Muscle of back (tissue), 13 donors: ENCODE measurements at places on chromosomes 3 and 15.

DNA sequence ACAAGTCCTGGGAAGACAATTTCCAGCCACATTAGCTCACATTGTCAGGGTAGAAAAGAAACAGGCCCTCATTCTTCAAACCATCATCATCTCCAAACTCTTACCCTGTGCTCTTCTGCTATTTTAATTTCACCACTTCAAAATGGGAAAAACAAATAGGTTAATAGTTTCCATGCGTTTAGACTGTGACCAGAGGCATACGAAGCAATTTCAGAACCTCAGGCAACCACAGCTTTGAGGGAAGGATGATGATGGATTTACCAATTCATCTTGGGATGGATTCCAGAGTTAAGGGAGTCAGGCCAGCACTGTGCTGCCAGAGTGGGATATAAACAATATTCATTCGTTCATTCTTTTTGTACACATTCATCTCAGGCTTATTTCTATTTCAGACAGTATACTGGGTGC lies 307.8 kb upstream of the TPRG1 start:
- peak; percentile 49 for DNase-seq

- no peak for DNase-seq
These were observed 16.1 kb downstream of the ALDH1A3 start for GRCh38 chr15:100895721-100896120.

- DNase-seq, result peak; percentile 14
These were observed 23.2 kb downstream of the CYP8B1 start for GRCh38 chr3:42852441-42852840.

- no peak for DNase-seq
These were observed 155.9 kb downstream of the GMNC start for GRCh38 chr3:190706582-190706981.

DNA sequence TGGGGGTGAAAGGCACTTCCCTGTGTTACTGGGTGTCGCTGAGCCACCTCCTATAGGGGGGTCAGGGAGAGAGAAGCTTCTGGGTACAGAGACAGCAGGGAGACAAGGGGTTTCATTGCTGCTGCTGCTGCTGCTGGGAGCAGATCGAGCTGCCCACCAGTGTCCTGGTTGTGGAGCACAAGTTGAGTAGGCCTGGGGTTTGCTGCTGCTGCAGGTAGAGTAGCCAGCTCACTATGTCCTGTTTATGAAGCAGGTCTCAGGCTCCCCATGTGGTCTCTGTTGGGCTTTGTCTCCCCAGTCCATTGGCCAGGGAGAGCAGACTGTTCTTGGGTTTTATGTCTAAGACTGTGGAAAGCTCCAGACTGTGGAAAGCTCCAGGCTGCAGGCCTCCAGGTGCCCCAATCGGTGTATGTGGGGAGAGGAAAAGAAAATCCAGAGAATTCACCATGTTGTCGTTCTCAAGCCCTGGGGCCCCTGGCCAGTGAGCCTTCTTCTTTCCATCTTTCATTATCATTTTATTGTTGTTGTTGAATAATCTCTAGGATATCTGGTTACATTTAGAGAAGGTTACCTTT lies 157.8 kb downstream of the ADAMTS17 start:
- DNase-seq, result no peak

GRCh38 chr3:39170461-39170860 lies 17.1 kb upstream of the CSRNP1 start:
- DNase-seq, result no peak

DNA sequence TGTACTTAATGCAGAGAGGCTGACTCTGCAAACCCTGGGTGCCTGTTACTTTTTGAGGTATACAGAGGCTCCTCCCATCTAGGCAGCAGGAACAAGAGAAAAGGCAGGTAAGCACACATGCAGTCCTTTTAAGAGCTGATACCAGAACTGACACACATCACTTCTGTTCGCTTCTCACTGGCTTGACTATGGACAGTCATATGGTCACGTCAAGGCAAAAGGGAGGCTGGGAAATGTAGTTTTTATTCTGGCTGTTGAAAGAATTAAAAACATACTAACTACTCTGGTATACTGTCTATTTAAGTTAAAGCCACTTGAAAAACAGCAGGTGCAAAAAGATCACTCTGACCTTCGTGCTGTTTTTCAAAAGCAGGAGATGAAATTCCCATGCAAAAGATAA lies 218.3 kb downstream of the CTNNB1 start:
- no peak for DNase-seq

- peak; percentile 66 for DNase-seq
These were observed 77.7 kb downstream of the CBLB start for GRCh38 chr3:105791131-105791530.

GRCh38 chr3:12349895-12350811 lies 61.3 kb downstream of the PPARG start:
- no peak for DNase-seq

- DNase-seq, result no peak
These were observed 1417.0 kb upstream of the ALCAM start for GRCh38 chr3:103949693-103950092.

DNA sequence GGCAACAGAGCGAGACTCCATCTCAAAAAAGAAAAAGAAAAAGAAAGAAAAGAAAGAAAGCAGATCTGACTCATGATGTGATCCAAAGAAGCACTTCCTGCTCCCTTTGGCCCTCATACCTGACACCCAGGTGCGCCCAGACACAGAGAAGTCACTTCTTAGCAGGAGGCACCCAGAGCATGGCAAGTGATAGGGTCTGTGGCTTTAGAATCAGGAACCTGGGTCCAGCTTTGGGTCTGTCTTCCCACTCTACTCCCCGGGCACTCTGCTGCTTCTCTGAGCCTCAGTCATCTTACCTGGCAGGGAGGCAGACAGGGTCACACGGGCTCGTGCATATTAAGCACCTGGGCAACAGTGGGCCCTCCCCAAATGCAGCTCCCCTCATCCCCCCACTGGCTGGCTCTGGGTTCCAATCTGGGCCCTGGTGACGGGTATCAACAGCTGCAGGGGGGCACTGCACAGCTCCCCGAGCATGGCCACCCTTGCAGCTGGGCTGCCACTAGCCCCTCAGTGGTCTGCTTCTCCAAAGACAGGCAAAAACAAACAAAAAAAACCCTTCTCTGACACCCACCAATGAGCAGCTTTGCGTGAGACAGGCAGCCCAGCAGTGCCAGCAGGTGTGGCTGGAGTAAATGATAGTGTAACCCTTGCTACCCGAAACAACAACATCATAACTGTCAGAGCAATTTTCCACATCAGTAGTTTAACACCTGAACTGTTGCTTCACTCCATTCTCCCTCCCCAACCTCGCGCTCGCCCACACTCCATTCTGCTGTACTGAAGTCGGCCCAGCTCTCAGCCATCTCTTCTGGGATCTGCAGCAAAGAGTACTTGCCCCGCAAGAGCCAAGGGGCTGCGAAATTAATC lies 99.8 kb downstream of the MEGF11 start:
- no peak for DNase-seq

GRCh38 chr15:77624868-77625267 lies 7.8 kb downstream of the LINGO1 start:
- no peak for DNase-seq

- no peak for DNase-seq
These were observed 29.3 kb upstream of the SLCO3A1 start for GRCh38 chr15:91824256-91824655.

GRCh38 chr15:69666921-69667811 lies 214.5 kb downstream of the RPLP1 start:
- no peak for DNase-seq

DNA sequence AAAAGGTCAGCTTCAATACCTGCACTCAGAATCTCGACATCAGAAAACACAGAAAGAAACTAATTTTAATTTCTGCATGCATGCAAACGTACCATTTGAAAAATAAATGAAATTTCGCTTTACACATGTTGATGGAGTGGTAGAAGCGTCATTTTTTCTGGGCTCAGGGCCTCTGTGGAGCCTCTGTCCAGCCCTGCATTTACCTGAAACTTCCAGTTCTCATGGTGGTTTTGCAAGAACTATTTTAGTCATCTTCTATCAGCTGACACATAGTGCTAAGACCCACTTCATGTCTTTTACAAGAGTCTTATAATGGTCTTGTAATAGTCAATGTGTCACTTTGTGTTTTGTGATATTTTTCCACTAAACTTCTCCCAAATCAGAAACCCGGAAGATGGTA lies 5.3 kb downstream of the KY start:
- no peak for DNase-seq

DNA sequence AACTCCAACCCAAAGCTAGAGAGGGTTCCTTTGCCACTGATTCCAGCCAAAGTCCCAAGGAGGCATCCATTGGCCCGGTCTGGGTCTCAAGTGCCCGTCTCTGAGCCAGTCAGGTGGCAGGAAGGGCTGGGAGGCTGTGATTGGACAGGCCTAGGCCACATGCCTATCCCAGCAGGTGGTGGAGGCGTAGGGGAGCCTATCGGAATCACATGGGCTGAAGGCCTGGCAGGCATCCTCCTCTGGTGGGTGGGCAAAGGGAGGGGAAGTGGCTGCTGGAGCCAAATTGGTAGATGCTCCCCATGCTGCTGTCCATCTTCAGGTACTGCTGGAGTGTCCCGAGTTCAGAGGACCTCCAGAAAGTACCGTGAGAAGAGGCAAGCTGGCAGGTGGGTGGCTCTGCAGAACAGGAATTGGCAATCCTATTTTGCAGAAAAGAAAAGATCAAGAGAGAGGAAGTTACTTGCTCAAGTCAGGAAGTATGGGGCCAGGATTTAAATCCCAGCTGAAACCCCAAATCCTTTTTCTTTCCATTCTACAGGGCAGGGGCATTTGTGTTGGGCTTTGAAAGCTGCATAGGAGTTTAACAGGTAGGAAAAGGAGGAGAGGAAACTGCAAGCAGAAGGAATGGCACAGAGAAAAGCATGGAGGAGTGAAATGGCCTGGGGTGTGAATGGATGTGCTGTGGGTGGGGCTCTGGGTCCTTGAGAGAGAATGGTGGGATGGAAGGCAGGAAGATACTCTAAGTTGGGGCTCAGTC lies 3.7 kb downstream of the CHST13 start:
- no peak for DNase-seq

GRCh38 chr3:128194843-128195242 lies 41.6 kb downstream of the EEFSEC start:
- no peak for DNase-seq

GRCh38 chr3:99645277-99646106 lies 7.1 kb downstream of the COL8A1 start:
- DNase-seq, result no peak

- no peak for DNase-seq
These were observed 7.5 kb downstream of the CMTM7 start for GRCh38 chr3:32399030-32399620.

DNA sequence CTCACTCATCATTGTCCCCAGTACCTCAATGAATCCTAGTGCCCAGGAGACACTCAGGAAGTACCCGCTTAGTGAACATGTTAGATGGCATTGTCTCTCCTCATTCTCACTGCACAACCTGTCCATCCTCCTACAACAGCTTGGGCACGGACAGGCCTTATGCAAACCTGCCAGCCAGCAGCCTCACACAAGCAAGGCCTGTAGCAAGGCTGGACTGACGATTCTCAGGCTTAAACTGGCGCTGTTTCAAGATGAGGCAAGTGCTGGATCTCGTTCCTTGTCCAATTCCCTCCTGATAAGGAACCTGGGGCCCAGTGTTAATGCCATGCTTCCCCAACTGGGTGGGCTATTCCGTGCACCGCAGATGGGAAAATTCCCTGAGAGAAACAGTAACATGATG lies 59.0 kb downstream of the CDCP1 start:
- DNase-seq, result no peak

GRCh38 chr3:29456901-29457300 lies 176.0 kb downstream of the RBMS3 start:
- no peak for DNase-seq

GRCh38 chr15:88878720-88879184 lies 16.6 kb downstream of the HAPLN3 start:
- no peak for DNase-seq

DNA sequence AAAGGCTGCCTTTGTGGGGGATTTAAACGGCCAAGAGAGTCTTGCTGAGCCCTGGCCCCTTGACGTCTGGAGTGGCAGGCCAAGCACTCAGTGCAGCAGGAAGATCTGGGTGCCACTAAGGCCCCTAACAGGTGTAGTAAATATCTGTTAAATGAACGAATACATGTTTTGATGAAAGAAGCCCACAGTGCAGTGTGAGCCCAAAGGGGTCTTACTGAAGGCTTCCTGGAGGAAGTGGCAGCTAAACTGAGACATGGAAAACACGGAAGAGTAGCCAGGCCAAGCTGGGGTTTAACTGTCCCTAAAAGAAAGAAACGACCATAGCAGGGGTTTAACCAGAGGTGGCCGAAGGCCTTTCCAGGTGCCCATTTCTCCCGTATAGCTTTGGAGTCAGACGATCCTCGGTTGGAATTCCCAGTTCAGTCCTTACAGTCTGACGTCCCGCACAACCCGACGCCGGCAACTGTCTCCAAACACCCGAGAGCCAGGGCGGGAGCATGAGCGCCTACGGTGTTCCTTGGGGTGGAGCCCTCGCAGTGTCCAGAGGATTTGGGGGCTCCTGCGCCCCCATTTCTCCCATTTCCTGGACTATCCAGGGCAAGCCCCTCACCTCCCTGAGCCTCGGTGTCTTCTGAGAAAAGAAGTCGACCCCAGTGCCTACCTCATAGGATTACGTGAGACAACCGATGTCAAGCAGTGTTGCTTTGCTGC lies 910 bp upstream of the ABHD6 start:
- no peak for DNase-seq

GRCh38 chr3:89628856-89629670 lies 521.6 kb downstream of the EPHA3 start:
- no peak for DNase-seq
